Karpas-422 (cell line): ENCODE measurements at places on chromosomes 4 and X.

DNA sequence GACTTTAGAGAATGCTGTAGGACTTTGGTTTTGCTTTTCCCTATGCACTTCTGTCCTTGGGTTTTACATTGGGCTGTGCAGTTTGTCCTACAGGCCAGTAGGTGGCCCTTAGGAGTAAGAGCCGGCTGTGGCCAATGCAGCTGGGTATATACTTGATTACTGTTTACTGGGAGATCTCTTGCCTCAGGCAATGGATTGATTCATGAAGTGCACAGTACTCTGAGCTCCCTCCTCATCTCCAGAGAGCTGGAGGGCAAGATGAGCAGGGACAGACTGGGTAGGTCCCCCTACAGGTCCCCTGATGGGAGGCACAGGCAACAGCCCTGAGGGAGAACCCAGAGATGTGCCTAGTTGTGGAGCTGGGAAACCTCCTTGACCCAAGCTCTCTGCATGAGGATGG, 103.8 kb upstream of the QRFPR start:
- no peaks in the 10 kb centered on the region for H3K4me1 ChIP-seq
- DNase-seq, result peak; percentile 78
- no peaks in the 10 kb centered on the region for H3K27me3 ChIP-seq
- H3K27ac ChIP-seq, result no peak overlapping the region
- no peaks in the 10 kb centered on the region for H3K36me3 ChIP-seq
- H3K4me3 ChIP-seq, result no peak overlapping the region

DNA sequence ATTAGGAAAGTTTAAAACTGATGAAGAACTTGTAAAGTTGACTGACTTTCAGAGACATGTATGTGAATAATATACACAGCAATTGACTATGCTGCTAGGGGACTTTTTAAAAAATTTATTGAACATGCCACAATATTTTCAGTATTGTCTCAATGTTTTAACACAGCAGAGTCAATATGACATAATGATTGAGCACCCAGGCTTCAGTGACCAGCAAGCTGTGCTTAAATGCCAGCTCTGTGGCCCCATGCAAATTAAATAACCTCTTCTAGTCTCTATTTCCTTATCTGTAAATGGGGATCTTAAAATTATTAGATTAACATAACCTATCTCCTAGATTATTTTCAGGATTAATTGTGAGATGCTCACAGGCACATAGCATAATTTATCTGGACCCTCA, 56.8 kb upstream of the TXK start:
- no peak overlapping the region for H3K27ac ChIP-seq
- peak; percentile 62 for DNase-seq
- peaks cover 11% of the 10 kb centered on the region for H3K4me1 ChIP-seq
- H3K4me3 ChIP-seq, result no peak overlapping the region

GRCh38 chrX:69069876-69070275, 95.4 kb downstream of the PJA1 start:
- H3K36me3 ChIP-seq, result no peaks in the 10 kb centered on the region
- H3K4me1 ChIP-seq, result no peaks in the 10 kb centered on the region
- H3K27ac ChIP-seq, result no peak overlapping the region
- H3K27me3 ChIP-seq, result no peaks in the 10 kb centered on the region

- H3K4me1 ChIP-seq, result peaks cover 18% of the 10 kb centered on the region
- no peak for DNase-seq
These were observed 3.1 kb upstream of the CDKL5 start for GRCh38 chrX:18422325-18422724.

DNA sequence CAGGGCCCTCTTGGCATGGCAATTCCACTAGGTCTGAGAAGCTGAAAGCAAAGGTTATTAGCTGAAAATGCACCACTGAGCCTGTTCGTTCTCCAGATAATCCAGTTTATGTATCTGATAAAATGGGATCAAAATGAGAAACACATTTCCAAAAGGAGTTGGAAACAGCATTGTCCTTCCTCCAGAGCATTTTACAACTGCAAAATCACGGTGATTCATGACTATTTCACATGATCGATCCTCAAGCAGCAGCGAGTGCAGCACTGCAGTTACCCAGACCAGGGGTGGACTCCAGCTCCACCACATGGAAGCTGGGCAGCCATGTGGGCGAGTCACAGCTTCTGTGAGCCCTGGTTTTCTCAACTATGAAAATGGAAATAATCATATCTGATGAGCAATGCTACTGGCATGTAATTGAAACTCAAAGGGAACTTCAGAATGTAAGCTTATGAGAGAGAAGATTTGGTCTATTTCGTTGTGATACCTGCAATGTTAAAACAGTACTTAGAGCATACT, 78.7 kb upstream of the MSX1 start:
- H3K27me3 ChIP-seq, result no peaks in the 10 kb centered on the region
- H3K4me1 ChIP-seq, result peaks cover 12% of the 10 kb centered on the region
- no peaks in the 10 kb centered on the region for H3K36me3 ChIP-seq
- DNase-seq, result no peak
- H3K27ac ChIP-seq, result no peak overlapping the region
- no peak overlapping the region for H3K4me3 ChIP-seq

- no peaks in the 10 kb centered on the region for H3K4me1 ChIP-seq
- no peaks in the 10 kb centered on the region for H3K36me3 ChIP-seq
- H3K27ac ChIP-seq, result no peak overlapping the region
- no peaks in the 10 kb centered on the region for H3K27me3 ChIP-seq
These were observed 9.8 kb downstream of the SPP1 start for GRCh38 chr4:87985097-87985886.

GRCh38 chrX:98412058-98412457, 1528.3 kb downstream of the RPA4 start:
- no peaks in the 10 kb centered on the region for H3K4me1 ChIP-seq
- H3K27me3 ChIP-seq, result no peaks in the 10 kb centered on the region
- H3K4me3 ChIP-seq, result no peak overlapping the region
- no peak overlapping the region for H3K27ac ChIP-seq

DNA sequence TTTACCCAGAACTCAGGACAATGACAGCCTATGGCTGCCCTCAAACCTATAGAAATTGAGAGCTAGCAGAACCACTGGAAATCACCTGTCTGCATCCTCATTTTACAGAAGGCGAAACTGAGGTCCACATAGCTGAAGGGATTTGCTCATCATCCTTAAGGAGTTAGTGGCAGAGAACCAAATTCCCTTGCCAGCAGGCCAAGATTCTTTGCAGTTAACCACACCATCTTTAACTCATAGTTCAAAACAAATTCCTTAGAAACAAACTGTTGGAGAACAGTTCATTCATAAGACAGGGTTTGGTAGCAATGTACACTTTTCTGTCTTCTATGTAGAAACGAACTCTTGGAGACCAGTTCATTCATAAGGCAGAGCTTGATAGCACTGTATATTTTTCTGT, 37.9 kb upstream of the RAP2C start:
- H3K4me1 ChIP-seq, result no peaks in the 10 kb centered on the region
- H3K27ac ChIP-seq, result no peak overlapping the region
- no peaks in the 10 kb centered on the region for H3K36me3 ChIP-seq
- no peaks in the 10 kb centered on the region for H3K27me3 ChIP-seq
- H3K4me3 ChIP-seq, result no peak overlapping the region

DNA sequence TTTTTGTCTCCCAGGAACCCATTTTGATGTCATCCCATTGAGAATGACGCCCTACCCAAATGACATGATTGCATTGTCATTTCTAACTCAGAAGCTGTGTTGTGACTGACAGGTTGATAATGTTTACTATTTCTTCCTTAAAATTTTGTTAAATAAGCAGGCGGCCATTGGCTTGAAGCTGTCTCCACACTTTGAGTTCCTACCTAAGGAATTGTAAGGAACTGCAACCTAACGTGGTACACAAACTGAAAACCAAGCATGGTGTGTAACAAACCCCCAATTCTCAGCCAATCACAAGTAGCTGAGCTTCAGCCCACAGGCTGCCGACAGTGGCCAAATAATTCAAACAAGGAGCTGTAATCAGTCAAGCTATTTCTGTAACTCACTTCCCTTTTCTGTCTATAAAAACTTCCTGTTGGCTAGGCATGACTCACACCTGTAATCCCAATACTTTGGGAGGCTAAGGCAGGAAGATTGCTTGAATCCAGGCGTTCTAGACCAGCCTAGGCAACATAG, 2.9 kb upstream of the MND1 start:
- H3K27me3 ChIP-seq, result no peaks in the 10 kb centered on the region
- H3K27ac ChIP-seq, result no peak overlapping the region
- peak; percentile 83 for DNase-seq
- peak overlapping the region; percentile 18 for H3K4me3 ChIP-seq

GRCh38 chr4:54185044-54185780, 43.9 kb upstream of the PDGFRA start:
- 0 out of 2 replicates have a peak overlapping the region, but pooled peaks have one; percentile 3 for H3K27ac ChIP-seq
- no peak overlapping the region for H3K4me3 ChIP-seq
- no peaks in the 10 kb centered on the region for H3K27me3 ChIP-seq
- H3K36me3 ChIP-seq, result no peaks in the 10 kb centered on the region
- DNase-seq, result no peak
- H3K4me1 ChIP-seq, result peaks cover 26% of the 10 kb centered on the region

- H3K4me3 ChIP-seq, result no peak overlapping the region
- no peaks in the 10 kb centered on the region for H3K27me3 ChIP-seq
- no peaks in the 10 kb centered on the region for H3K36me3 ChIP-seq
- no peak overlapping the region for H3K27ac ChIP-seq
- H3K4me1 ChIP-seq, result no peaks in the 10 kb centered on the region
These were observed 127.3 kb upstream of the MAGEB16 start for GRCh38 chrX:35670889-35671288.

DNA sequence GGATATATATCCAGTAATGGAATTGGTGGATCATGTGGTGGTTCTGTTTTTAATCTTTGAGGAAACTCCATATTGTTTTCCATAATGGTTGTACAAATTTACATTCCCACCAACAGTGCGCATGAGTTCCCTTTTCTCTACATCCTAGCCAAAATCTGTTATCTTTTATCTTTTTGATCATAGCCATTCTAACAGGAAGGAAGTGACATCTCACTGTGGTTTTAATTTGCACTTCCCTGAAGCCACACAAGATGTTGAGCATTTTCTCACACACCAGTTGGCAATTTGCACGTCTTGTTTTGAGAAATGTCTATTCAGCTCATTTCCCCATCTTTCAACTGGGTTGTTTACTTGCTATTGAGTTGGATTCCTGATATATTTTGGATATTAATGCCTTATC, 194.9 kb downstream of the CBLL2 start:
- H3K27me3 ChIP-seq, result no peaks in the 10 kb centered on the region
- no peaks in the 10 kb centered on the region for H3K4me1 ChIP-seq
- no peak overlapping the region for H3K4me3 ChIP-seq
- DNase-seq, result no peak

DNA sequence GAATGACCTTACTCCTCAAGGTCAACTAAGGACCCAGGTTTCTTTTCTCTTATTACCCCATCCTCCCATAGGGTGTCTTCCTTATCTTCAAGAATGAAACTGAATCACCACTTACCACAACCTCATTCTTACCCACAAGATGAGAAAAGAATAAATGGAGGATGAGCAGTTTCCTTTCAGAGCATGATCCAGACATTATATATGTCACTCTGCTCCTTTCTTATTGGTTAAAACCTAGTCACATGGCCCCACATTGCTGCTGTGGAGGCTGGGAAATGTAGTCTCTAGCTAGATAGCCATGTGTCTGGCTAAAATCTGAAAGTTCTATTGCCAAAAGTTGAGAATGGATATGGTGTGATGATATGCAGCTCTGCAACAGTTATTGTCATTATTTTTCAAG, 62.4 kb upstream of the RAI2 start:
- peak; percentile 66 for DNase-seq
- H3K27me3 ChIP-seq, result no peaks in the 10 kb centered on the region
- no peak overlapping the region for H3K4me3 ChIP-seq
- peaks cover 9% of the 10 kb centered on the region for H3K4me1 ChIP-seq

DNA sequence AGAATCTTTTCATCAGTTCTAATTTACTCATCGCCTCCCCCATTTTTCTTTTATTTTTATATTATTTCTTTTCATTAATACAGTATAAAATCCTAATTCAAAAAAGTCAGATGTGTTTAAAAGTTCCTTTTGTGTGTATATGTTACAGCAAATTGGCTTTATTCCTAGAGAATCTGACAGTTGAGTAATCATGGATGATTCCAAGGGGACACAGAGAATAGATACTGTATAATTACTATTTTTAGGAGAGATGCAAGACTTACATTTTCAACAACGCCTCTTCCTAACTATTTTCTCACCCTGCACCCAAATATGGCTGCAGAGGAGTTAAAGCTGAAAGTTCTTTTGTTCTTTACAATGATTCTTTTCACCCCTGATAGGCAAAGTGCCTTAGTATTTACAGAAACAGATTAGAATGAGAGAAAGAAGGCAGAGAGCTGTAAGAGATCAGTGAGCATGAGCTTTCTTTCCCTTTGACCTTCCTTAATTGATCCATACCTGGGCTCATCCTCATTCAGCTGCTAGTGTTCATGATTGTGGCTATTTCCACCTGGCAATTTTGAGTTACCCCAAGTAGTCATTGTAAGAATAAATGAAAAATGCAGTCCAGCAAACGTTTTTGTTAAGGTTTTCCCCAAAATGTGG, 210.8 kb downstream of the SLC4A4 start:
- DNase-seq, result no peak
- H3K27me3 ChIP-seq, result no peaks in the 10 kb centered on the region

DNA sequence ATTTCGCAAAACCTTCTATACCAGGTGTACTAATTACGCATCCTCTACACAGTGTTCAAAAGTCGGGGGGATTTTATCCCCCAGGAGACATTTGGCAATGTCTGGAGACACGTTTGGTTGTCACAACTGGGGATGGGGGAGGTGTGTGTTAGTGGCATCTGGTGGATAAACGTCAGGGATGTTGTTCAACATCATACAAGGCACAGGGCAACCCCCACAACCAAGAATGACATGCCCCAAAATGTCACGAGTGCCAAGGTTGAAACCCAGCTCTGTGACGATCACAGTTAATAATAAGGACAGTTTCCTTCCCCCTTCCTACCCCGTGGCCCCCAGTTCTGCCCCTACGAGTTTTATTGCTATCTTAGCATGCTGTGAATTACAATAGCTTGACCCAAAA, 15.9 kb upstream of the SEL1L3 start:
- no peaks in the 10 kb centered on the region for H3K27me3 ChIP-seq
- DNase-seq, result peak; percentile 94
- peak overlapping the region; percentile 99 for H3K27ac ChIP-seq
- no peaks in the 10 kb centered on the region for H3K36me3 ChIP-seq
- H3K4me3 ChIP-seq, result peak overlapping the region; percentile 48
- H3K4me1 ChIP-seq, result peaks cover 83% of the 10 kb centered on the region

DNA sequence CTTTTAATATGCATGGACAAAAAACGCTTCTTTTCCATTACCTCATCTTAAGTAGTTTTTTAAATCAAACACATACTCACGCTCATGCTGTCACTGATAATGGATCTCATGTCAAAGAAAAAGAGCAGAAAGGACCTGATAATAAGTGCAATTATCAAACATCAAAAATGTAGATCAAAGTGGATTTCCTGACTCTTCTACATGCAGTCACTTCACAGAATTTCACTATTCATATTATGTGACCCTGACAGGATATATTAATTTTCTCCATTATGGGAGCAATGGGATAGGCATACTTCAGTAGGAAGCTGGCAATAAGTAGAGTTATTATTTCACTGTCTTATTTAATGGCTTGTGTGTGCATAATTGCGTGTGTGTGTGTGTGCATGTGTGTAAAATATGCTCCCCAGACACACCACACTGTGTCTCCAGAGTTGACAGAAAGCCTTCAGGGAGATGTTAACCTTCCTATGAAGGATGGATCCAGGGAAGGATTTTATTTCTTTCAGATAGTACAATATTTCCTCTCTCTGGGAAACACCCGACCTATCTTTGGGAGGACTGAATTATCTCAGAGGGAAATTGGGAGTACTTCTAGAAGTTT, 445.2 kb downstream of the SH2D1A start:
- no peak overlapping the region for H3K27ac ChIP-seq
- DNase-seq, result no peak
- H3K27me3 ChIP-seq, result no peaks in the 10 kb centered on the region

- peaks cover 54% of the 10 kb centered on the region for H3K4me1 ChIP-seq
- peak; percentile 63 for DNase-seq
- H3K27ac ChIP-seq, result peak overlapping the region; percentile 38
- peak overlapping the region; percentile 77 for H3K4me3 ChIP-seq
- H3K27me3 ChIP-seq, result no peaks in the 10 kb centered on the region
These were observed 27.2 kb downstream of the NOP14 start for GRCh38 chr4:2935762-2936743.
